ENCODE measurements at places on chromosomes 4 and X. TPM values are rescaled to one million over a fixed set of nuclear protein-coding genes. Genes with fewer than 3 reads are reported as not detected.

SLC26A1 gene
- 0.84 TPM for total RNA-seq

MAGEB2 gene
- total RNA-seq: not detected

MXD4 gene
- total RNA-seq: 47.1 TPM

HAUS3 gene
- 26.9 TPM for total RNA-seq

CT47B1 gene
- not detected for total RNA-seq

HHIP gene
- 1.3 TPM for total RNA-seq

F8A2 gene
- total RNA-seq: not detected

OCRL gene
- total RNA-seq: 43.1 TPM

NPFFR2 gene
- total RNA-seq: 0.16 TPM

CACNA1F gene
- total RNA-seq: 0.05 TPM

ZBTB33 gene
- total RNA-seq: 28.6 TPM

PDE5A gene
- 13.9 TPM for total RNA-seq

TRIM2 gene
- total RNA-seq: 105 TPM

KCNIP4 gene
- 0.57 TPM for total RNA-seq

NUDT9 gene
- total RNA-seq: 25.4 TPM

IBSP gene
- total RNA-seq: not detected

TCEAL2 gene
- total RNA-seq: 4.4 TPM

PRICKLE3 gene
- 4.2 TPM for total RNA-seq
